ENCODE measurements at places on chromosomes 4 and X.

GRCh38 chr4:2127609-2128332 lies 68.6 kb downstream of the NAT8L start:
- DNase-seq: no peak

GRCh38 chr4:65510976-65511375 lies 159.3 kb downstream of the EPHA5 start:
- no peak for DNase-seq

DNA sequence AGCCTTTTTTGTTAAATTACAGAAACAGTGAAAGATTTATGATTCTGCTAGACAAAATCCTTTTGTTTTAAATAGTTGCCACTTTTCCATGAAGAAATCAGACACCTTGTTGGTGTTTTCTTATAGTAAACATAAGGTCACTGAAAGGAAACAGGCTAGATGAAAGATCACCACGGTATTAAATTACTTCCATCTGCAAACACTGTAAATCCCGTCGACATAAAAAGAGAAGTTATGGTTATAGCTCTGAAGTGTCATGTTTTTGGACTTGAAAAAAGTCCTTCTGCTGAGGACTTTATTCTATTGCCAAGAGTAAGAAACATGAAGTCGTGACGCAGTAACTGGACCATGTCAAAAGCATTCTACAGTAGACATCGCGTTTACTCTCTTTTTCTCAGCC lies 567.6 kb upstream of the SLIT2 start:
- DNase-seq: no peak

DNA sequence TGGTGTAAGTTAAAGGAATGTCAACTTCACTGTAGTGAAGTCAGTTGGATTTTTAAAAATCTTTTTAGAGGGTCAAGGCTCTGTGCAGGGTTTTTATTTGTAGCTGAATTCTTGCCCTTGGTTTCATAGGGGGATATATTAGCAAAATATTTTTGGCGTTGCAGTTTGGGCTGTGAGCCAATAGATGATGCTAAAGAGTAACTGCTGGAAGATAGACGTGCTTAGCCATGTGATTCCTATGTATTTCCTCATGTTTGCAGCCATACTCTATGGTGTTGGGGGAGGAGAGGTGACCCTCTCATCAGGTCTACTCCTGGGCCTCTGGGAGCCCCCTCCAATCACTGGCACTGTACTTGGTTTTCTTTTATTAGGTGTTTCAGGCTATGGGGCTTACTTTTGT lies 246.7 kb upstream of the ARHGAP24 start:
- no peak for DNase-seq

DNA sequence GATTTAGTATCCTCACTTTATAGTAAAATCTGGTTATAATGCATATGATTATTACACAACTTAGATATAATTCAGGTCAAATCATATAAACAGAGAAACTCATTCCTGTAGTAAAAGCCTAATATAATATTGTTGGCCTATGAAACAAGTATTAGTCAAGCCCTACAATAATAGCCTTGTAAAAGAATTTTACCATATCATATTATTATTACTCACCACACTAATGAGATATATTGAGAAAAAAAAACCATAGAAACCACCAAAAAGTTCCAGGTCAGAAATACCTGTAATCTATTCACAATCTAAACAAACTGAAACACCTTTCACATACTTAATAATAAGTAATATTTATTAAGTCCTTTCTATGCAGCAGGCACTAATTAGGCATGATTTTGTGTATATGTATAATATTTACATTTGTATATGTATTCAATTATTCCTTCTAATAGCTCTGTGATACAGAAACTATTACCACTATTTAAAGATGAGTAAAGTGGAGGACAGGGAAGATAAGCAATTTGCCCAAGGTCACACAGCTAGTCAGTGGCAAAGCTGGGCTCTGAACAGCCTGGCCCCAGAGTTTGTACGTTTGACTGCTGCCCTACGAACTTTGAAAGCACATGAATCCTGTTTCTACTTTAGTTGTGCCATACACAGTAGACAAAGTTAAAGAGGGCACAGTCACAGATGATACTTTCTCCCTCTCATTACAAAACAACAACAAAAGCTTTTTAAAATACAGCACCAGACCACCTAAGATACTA lies 9.0 kb downstream of the ZNF827 start:
- DNase-seq: no peak

GRCh38 chr4:162061214-162061613 lies 102.6 kb downstream of the FSTL5 start:
- DNase-seq: no peak

DNA sequence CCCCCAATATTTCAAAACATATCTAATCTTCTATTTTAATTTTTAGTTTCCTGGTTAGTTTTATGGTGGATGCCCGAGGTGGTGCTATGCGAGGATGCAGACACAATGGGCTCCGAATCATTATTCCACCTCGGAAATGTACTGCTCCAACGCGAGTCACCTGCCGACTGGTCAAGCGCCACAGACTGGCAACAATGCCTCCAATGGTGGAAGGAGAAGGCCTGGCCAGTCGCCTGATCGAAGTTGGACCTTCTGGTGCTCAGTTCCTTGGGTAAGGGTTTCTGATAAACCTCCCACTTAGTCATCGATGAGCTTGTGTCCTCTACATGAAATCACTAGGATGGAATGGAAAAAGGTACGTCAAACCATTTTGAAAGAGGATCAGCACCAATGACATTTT lies 280.7 kb downstream of the ANK2 start:
- DNase-seq: no peak

DNA sequence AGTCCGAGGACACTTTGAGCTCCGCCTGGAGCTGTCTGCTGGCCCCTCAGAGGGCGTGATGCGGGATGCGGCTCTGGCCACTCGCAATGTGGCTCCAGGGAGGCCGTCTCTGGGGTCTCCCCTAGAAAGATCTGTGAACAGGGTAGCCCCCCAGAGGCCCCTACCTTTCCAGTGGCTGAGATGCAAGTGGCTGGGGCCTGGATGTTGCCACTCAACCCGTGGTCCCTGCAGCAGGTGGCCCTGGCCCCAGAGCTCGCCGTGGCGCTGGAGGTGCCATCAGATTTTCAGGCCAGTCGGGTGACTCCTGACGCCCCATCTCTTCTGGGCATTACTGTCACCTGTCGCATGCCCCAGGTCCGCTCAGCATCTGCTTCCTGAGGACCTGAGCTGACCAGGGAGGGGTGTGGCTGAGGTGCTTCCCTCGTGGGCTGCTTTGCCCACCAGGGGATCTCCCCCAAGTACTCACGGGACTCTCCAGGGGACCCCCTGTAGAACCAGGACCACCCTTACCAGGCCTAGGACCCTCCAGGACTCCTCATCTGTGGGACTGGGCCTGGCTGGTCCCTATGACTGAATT lies 102.1 kb upstream of the LRPAP1 start:
- no peak for DNase-seq

GRCh38 chrX:14491689-14492088 lies 37.6 kb upstream of the GLRA2 start:
- DNase-seq: no peak

DNA sequence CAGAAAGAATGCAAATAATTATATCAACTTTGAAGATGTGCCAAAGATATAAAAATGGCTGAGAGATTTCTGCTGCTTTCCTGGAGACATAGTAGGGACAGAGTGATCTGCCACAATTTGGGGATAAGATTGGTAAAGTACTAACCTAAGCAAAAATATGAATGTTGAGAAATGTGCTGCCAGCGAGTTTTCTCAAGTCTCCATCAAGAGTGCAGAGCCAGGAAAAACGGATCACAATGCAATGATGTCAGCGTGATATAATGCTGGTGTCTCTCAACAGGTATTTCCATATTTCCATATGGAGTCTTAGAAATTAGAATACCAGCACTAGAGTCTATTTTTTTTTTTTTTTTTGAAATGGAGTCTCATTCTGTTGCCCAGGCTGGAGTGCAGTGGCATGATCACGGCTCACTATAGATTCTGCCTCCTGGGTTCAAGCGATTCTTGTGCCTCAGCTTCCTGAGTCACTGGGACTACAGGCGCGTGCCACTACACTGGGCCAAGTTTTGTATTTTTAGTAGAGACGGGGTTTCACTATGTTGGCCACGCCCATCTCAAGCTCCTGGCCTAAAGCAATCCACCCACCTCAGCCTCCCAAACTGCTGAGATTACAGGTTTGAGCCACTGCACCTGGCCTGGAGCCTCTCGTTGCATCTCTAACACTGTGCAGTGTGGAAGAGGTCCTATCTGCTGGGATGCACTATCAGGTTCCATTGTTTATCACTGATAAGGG lies 893.5 kb downstream of the TRIML1 start:
- no peak for DNase-seq

DNA sequence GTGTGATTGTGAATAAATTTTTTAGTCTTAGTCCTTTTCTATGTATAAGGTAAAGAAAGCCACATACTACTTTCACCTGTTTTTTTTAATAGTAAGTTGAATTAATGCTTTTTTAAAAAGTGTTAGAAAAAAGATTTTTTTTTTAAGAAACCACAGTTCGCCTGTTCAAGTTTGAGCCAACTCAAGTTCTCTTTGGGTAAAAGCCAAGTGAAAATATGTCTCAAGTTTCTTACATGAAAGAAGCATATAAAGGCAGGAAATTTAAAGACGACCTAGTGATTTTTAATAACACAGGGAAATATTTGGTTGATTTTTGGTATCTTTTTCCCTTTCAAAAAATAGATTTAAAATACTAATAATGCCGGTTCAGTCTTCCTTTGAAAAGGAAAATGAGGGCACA lies 369.9 kb upstream of the NR3C2 start:
- DNase-seq: no peak

DNA sequence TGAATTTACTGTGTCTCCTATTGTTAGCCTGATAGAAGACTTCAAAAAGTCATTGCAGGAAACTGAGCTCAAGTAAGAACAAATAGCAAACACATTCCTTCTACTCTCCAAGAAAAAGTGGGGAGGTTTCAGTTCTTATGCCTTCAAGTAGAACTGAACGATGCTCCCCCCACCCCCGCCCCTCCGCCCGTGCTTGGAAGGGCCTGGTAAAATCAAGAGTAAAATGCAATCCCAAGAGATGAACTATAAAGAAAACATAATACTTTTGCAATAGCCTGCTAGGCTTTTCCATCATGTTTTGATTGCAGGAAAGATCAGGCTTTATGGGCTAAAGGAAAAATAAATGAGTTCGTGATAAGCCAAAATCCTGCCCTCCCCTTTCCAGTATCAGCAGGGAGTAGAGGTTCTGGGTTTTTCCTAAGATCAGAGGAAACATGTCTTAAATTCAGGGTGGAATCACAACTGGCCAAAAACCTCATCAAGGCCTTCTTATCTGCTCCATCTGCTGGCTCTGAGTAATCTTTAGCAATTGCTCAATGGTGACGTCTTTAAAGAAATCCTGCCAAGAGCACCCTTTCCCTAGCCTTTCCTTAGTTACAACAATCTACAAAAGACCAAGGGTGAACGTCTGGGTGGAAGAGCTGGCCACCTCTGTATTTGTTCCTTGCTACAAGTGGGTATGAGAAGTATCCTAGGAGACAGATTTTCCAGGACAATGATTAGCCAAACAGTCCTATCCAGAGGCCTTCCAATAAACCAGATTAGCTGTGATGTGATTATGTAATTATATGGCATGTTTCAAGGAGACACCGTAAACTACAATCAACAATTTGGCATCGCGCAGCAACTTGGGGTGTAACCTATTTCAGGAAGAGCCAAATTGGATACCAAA lies 66.3 kb upstream of the FAM9C start:
- no peak for DNase-seq

DNA sequence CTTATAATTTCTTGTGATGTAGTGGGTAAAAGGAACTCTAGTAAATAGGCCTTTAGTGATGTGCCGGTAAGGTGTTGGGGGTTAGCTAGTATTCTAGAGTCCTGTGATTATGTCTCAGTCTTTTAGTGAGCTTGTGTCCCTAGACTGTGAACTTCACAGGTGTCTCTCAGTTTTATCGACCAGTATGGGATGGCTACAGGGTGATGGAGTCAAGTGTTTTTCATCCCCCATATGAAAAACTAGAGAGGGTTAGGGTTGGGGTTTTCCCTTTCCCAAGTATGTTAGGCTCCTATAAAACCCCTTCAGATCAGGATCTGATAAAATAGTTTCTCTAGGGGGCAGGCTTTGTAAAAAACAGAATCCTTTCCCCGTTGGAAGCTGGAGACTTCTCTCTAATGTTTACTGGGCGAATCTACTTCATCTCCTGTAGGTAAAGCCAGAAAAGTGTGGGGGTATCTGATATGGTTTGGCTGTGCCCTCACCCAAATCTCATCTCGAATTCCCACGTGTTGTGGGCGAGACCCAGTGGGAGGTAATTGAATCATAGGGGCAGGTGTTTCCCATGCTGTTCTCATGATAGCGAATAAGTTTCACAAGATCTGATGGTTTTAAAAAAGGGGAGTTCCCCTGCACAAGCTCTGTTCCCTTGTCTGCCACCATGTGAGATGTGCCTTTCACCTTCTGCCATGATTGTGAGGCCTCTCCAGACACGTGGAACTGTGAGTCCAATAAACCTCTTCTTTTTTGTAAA lies 120.8 kb downstream of the DTHD1 start:
- no peak for DNase-seq

DNA sequence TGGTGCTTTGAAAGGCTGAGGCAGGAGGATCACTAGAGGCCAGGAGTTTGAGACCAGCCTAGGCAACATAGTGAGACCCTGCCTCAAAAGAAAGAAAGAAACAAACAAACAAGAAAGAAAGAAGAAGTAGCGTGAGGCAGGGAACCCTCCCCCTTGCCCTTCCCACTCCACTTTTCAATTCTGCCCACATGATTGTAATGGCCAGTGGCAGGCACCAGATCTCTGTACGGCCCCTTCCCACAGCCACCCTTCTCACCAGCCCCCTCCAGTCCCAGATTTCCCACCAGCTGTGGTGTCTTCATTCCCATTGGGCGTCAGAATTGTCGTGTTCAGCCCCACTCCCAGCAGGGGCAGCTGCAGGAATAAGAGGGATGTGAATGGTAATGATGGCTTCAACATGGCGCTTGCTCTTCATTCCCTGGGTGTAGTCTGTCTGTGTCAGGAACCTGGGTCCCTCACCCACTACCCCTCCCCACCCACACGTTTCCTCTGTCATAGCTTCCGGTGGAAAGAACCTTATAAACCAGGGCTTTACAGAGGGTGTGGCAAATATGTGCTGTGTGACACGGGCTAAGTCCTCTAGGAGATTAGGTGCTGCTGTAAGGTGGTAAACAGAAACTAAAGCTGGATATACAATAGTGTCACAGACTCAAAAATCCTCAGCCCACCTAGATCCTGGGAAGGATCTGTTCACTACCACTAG lies at the start of gene IL2RG:
IL2RG (minus strand) TSS at position 437 of the 703 bp plus-strand sequence; CDS start at position 399, 38 bp downstream.
- DNase-seq: no peak

- no peak for DNase-seq
These were observed 122.7 kb upstream of the STS start for GRCh38 chrX:7024850-7025249.

DNA sequence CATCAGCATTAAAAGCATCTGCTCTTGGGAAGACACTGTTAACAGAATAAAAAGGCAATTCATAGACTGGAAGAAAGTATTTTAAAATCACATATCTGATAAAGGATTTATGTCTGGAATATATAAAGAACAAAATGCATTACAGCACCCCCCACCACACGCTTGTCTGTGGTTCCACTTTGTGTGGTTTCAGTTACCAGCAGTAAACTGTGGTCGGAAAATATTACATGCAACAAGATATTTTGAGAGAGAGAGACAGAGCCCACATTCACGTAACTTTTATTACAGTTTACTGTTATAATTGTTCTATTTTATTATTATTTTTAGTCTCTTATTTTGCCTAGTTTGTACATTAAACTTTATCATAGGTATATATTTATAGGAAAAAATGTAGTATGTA lies 21.2 kb upstream of the PDE6B start:
- DNase-seq: no peak

Measured in HuH-7.5 (cell line).